ENCODE measurements at places on chromosomes 5 and 9.

DNA sequence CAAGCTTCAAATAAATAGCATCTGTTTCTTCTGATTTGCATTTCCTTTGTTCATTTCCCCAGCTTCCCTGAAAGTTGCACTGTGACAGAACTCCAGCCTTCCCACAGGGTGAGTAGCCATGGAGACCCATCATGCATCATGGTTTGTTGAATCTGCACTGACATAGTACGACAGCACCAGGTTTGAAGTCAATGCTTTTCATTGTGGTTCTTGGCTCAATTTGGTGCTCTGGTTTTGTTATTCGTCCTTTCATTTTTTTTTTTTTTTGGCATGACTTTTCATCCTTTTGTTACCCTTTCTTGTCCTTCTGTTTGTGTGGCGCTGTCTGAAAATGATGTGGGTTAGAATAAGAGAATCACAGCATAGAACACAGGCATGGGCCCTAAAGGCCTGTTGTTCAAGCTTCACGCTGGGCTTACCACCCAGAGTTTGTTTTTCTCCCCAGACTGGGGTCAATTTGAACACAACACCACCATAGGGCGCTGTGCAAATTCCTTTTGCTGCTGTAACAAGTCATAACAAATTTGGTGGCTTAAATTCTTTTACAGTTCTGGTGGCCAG lies 206.2 kb upstream of the CDH10 start:
- no peak for DNase-seq

DNA sequence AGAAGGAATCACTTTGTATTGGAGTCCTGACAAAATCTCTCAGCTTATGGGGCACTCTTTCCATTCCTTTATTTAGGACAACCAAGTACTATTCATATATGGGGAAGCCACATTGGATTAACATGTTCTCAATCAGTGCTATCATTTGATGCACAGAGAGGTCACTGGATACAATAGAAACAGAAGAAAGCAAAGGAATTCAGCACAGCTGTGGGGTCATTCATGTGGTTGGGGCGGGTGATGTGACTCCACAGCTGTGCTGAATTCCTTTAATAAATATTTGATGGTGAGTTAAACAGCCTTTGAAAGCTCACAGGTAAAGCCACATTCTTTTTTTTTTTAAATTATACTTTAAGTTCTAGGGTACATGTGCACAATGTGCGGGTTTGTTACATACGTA lies 854 bp upstream of the TEX48 start:
- DNase-seq: no peak

DNA sequence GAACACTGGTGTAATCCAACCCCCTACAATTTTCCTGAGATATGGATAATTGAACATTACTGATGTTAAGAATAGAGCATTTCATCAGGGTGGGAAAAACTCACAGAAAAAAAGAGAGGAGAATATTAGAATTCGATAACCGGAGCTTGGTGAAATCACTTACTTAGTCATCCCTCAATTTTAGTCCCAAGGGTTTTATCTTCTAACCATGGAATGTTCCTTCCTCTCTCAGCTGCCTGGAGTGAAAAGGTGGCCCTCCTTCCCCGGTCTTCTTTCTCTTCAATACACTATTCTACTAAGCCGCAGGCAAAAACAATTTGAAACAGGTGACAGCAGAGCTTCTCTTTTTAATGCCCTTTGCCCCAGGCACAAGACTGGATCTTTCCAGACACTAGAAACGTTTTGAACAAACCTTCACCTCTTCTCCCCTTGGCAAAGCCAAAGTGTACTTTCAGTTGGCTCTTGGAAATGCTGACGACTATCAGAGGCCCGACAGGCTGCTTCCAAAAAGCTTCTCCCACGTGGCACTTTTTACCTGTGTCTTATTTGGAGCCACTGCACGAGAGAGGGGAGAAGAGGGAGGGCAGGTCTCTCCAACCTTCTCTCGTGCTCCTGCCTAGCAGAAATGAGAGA lies 543.9 kb downstream of the TLE1 start:
- DNase-seq: no peak

DNA sequence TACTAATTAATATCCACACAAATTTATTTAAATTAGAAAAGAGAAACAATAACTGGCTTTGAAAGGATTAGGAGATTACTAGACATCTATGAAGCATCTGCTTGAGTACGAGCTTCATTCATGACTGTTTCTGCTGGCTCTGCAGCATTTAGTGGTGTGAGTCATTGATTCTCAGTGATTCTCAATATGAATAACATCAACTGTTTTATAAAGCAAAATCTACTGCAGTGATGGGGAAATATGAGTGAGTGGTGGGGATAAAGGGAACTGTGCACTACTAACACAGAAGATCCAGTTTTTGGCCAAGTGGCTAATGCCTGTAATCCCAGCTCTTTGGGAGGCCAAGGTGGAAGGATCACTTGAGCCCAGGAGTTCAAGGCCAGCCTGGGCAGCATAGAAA lies 8.4 kb downstream of the FNBP1 start:
- DNase-seq: peak; percentile 32

DNA sequence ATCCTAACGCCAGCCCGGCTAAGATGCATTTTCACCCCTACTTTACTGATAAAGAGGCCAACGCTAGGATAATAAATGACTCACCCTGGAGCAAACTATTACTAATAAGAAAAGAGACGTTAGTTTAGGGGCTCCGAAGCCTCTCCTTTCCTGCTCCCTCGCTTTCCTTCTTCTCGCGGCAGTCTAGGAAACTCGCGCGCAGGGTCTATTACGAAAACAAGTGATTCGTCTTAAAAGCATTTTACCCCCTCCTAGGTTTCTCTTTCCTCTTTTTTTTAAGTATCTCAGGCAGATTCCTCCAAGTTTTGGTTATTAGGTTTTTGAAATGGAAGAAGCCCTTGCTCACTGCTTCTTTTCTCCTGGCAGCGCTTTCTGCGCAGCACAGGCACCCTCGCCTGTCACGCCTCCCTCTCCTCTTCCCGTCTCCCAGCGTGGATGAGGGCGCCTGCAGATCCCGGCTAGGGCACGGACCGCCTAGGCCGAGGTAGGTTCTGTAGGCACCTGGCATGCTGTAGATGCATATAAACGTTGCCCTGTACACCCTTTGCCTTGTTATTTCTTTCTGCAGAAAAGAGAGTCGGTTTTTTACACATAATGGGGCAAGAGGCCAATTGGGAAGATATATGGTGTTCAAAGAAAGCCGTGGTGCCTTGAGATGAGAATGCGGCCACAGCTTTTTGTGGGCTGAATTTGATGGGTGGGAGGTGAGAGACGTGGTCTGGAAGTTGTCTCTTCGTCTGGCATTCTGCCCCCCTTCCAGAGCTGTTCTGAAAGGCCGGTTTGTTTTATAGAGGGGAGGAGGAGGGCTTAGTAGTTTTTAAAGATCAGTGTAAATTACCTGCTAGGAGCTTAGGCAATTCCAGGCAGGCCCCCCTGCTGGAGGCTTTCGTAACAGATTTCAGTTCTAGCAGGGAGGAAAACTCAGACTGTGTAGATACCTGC lies 983 bp downstream of the GCNT1 start:
- no peak for DNase-seq

DNA sequence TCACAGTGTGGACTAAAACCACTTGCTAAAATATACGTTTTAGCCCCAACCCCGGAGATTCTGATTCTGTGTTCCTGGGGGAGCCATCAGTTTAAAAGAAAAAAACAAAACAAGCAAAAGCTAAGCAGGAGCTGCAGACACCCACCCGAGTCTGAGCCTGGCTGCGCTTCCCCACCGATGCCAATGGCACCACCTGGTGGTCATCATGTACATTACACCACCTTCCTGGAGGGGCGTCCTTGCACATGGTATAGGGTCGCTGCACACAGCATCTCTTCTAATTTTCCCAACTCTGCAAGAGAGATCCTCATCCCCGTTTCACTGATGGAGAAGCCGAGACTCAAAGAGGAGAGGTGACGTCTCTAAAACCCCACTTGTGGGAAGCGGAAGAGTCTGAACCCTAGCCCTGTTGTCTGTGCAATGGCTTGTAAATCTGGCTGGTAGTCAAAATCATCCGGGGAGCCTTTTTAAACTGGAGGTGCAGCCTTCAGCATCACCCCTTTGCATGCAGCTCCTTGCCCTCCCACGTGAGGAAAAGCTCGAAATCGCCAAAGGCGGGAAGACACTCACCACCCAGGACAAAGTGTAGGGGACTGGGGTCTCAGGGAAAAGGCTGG lies 23.1 kb upstream of the CNOT6 start:
- no peak for DNase-seq
